ENCODE measurements at places on chromosomes 6 and 20. TPM values are rescaled to one million over a fixed set of nuclear protein-coding genes. Genes with fewer than 3 reads are reported as not detected.

DNA sequence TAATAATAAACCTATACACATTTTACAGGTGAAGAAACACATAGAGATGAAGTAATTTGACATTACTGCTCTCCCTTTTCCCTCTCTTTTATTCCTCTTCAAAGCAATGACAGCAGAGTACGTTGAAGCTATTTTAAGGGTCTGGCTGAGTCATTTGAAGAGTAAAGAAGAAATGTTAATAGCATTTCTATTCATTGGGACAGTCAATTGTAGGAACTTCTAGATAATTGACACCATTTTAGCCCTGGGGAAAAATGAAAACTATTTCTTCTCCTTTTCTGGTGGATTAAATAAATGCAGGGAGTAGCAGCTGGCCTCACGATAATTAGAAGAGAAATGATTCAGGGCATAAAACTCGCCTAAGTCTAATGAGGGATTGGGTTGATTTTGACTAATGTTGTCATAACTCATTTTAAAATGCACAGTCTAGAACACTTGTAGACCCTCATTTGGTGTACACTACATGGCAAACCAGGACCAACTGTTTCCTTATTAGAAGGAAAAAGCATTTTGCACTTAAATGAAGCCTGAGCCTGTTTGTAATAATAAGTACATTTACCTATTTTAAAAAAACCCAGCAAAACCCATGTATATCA, 48.1 kb downstream of the RIPOR2 start:
- DNase-seq, result no peak

The MBOAT1 gene
- 3.7 TPM for polyA plus RNA-seq

The GLP1R gene
- polyA plus RNA-seq, result 1.1 TPM

The TAGAP gene
- 0.37 TPM for polyA plus RNA-seq

GRCh38 chr20:34915749-34916455, 39.5 kb downstream of the ACSS2 start:
- no peak for DNase-seq

The GSTA3 gene
- not detected for polyA plus RNA-seq

DNA sequence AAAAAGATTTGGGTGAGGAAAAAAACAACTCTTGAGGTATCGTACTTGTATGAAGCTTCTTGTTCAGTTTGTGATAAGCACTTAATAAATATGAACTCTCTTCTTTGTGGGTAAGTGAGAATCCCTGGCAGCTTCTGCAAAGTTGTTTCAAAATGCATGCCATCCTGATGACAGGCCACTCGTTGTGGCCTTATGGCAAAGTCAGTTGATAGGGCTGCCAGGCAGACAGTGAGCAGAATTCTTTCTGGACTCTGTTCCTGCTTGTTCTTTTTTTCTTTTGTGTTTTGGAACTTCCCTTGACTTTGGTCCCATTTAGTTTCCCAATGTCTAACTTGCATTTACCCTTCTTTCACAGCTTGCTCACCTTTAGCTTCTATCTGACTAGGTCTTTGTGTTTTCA, 983.5 kb upstream of the FLRT3 start:
- no peak for DNase-seq

The LINC00237 gene
- polyA plus RNA-seq, result not detected

The FNDC1 gene
- polyA plus RNA-seq, result 0.07 TPM

GRCh38 chr6:39228992-39229767, at the start of gene KCNK5:
TSS of gene KCNK5 (minus strand) at chr6:39229475. CDS start at chr6:39229111, 364 bp downstream.
- DNase-seq, result peak; percentile 34

The HLA-DRB1 gene
- 83.7 TPM for polyA plus RNA-seq

- DNase-seq, result no peak
Observed at GRCh38 chr6:42260396-42260888, 42.8 kb upstream of the MRPS10 start.
